ENCODE measurements at places on chromosomes 3 and 15.

DNA sequence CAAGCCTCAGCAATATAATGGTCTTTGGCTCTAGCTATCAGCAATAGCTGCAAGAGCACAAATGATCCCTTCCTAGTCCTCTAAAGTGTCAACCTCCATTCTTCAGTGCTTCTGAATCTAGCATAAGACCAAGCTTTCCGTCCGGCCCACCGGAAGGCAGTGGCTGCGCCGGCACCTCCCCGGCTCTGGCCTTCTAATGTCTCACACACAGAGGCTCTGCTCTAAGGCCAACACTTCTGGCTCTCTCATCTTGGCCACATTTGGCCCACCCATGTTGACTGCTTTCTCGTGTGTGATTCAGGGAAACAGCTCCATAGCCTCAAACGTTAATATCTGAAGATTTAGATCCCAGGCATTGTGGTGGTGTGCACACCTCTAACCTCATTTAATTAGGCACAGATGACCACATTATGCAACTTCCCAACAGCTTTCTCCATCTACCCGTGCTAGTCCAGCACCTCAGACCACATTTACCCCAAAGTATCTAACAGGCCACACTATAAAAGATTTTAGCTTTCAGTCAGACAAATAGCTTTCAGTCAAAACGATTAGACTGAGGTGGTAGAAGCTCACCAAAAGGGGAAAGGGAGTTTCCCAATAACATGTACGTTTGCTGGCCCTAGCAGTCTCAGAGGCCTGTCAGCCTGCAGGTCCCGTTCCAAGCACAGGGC is 19.3 kb downstream of the SLC51A start:
- no peak for DNase-seq

DNA sequence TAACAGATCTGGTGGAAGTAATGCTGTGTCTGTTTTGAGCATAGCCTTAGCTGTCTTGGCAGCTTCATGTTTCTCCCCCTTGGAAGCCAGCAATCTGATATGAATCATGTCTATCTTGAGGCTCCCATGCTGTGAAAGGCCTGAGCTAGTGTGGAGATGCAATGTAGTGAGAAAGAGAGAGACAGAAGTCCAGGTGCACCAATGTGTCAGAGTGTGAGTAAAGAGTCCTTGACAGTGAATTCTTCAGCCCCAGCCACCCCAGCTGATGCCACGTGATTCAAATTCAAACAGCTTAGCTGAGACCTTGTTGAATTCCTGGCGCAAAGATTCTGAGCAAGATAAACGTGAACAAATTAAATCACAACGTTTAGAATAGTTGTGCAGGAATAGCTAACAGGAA is 704.2 kb downstream of the EDEM1 start:
- no peak for DNase-seq

DNA sequence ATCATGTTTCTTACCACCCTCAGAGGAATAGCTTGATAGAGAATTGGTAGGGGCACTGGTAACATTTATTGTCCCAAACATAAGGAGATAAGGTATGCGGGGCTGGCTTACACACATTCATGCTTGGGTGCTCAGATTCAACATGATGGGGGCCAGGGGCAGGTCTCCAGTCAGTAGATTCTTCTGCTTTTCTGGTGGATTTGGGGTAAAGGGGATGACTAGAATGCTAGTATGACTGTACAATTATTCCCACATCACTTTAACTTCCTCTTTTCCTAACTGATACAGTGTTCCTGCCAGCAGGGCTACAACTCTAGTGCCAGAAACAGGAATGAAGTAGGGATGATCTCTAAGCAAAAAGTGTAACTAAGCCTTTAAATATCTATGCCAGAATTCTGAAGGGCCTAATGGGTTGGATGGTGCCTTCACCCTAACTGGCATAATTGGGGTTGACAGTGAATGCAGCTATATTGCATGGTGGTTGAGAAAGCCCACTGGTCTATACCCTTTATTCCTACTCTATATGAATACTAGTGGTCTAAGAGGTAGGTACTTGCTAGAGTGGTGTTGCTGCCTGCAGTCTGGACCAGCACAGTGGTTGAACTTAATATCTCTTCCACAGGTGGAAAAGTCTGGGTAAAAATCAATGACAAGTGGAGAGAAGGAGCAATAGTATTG is 117.4 kb downstream of the IL12A start:
- no peak for DNase-seq

- no peak for DNase-seq
Observed at GRCh38 chr3:120348065-120348990, 826 bp downstream of the LRRC58 start.

DNA sequence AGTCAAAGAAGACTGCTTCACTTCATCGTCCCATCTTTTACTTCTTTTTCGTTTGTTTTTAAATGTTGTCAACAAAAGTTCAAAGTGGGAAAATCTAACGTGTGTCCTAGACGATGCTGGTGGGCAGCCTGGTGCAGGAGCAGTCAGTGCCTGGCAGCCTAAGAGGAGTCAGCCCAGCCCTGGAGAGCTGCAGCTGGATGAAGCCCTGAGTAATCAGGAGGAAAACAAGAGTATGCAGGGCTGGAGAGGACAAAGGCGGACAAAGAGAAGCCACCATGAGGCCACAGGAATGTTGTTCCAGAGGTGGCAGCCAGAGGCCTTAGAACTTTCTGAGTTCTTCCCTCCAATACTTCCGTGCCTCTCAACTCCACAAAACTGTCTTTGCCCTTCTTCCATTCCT is 5.7 kb downstream of the ADAMTS17 start:
- DNase-seq, result no peak

GRCh38 chr3:123525433-123525832 is 59.4 kb downstream of the HACD2 start:
- no peak for DNase-seq

DNA sequence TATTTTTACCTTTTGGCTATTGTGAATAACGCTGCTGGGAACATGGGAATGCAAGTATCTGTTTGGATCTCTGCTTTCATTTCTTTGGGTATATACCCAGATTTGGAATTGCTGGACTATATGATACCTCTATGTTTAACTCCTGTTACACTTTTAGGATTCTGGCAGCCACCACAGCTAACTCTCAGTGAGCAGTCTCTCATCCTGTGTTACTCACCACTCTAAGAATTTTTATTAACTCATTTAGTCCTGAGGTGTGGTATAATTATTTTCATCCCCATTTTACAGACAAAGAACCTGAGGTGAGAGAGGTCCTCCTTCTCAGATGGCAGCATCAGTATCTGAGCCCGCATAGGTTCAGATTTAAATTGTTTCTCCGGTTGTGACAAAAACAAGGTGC is 1.1 kb downstream of the SPATA12 start:
- DNase-seq, result no peak

DNA sequence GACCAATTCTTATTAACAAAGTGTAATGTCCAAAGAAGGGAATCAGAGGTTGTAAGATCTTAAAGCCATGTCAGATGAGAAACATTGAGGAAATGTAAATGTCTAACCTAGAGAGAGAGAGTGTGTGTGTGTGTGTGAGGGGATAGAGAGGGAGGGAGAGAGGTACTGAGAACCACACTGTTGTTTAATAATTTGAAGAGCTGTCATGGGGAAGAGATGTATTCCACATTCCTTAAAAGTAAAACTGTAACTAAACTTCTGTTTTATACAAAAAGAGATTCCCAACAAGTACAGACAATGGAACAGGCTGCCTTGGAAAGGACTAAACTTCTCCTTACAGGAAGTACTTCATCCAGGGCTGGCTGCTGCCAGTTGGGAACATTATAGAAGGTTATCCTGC is 68.9 kb upstream of the BOC start:
- DNase-seq, result no peak

DNA sequence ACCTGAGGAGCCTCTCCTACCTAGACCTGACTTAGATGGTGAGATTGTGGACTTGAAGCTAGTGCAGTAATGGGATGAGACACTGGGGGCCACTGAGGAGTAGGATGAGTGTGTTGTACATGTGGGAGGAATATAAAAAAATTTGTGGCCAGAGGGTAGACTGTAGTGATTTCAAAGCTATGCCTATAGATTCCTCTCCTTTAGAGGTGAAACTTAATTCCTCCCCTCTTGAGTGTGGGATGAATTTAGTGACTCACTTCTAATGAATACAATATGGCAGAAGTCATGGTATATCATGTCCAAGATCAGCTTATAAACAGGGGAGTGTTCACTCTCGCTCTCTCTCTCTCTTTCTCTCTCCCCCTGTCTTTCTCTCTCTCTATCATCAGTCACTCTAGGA is 6.7 kb downstream of the ZNF860 start:
- no peak for DNase-seq

GRCh38 chr15:70240082-70240481 is 142.4 kb upstream of the TLE3 start:
- DNase-seq, result no peak

- no peak for DNase-seq
Observed at GRCh38 chr3:21526461-21526860, 224.5 kb downstream of the ZNF385D start.

GRCh38 chr3:11601446-11602238 is 42.1 kb downstream of the VGLL4 start:
- no peak for DNase-seq

- no peak for DNase-seq
Observed at GRCh38 chr3:133549565-133549964, 23.9 kb upstream of the CDV3 start.

GRCh38 chr15:26391567-26392194 is 381.2 kb downstream of the GABRB3 start:
- DNase-seq, result no peak

GRCh38 chr15:27133249-27133648 is 162.3 kb downstream of the GABRG3 start:
- DNase-seq, result no peak

DNA sequence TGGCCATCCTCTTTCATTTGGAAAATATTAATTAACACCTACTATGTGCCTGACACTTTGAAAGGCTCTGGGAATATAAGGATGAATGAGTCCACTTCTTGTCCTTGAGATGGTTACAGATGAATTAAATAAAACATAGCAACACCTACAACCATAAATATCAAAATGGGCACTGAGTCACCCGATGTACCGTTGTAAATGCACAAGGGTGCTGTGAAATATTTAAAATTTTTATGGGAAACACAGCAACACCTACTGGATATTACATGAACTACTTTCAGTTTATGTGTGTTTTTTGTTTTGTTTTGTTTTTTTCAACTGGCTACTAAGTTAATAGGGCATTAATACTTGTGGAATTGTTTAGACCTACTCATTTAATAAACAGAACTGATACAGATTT is 239.0 kb upstream of the NAALADL2 start:
- no peak for DNase-seq

DNA sequence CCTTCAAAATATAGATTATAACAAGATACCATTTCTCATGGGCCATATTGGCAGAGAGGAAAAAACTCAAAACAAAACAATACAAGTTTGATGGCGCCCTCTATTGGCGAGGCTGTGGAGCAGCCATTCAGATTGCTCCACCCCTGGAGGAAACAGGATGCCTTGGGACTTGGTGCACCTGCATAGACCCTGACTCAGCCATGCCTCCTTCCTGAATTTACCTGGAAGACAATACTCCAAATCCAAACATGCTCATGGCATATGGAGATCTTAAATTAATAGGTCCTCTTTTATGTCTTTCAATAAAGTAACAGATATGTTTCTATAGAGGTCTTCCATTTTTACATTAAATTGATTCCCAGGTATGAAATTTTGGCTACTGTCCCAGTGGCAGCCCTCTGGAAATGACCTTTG is 90.0 kb downstream of the APBA2 start:
- DNase-seq, result no peak

DNA sequence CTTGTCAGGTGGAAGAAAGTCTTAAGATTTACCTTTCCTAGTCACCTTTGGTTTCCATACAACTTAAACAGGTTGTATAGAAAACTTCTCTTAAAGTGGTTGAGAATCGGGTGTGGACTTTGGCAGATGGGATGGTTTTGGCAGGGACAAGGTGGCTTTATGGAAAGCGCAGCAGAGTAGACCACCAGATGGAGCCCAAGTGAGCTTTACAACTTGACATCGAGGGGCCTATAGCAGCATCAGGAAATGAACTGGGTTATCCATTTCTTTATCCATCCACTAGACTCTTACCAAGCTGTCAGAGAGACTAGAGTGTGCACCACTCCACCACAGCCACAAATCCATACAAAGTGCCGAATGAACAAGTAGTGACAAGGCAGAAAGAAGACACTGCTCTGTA is 85.3 kb upstream of the MBNL1 start:
- peak; percentile 0 for DNase-seq

- no peak for DNase-seq
Observed at GRCh38 chr3:5197022-5197421, 9.5 kb downstream of the EDEM1 start.

DNA sequence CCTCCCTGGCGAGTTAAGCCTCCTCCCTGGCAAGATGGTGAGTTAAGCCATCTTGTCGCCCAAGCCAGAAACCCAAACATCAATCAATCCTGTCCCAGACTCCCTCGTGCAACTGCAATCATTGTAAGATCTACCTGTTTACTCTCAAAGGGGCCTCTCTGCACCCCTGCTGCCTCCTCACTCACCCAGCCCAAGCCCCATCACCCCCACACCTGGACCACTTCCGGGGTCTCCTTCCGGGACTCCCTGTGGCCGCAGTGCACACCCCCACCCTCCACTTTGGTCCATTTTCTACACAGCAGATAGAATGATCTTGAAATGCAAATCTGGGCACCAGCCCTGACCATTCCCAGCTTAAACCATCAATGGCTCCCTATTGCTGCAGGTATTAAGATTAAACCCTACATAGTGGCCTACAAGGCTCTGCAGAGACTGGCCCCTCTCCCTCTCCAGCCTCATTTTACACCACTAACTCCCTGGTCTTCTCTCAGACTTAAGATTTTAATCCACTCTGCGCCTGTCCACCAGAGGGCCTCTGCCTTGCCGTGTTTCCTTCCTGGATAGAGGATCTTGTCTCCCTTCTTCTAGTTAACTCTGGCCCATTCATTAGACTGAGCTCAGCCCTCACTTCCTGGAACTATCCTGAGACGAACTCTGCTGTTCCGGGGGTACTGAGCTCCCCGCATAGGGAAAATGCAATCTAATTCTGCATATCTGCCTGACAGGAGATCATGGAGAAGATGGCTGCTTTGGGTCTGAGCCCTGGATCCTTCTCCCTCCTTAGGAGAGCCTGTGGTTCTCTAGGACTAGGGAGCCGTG is 41.9 kb upstream of the SLC6A1 start:
- DNase-seq, result no peak

DNA sequence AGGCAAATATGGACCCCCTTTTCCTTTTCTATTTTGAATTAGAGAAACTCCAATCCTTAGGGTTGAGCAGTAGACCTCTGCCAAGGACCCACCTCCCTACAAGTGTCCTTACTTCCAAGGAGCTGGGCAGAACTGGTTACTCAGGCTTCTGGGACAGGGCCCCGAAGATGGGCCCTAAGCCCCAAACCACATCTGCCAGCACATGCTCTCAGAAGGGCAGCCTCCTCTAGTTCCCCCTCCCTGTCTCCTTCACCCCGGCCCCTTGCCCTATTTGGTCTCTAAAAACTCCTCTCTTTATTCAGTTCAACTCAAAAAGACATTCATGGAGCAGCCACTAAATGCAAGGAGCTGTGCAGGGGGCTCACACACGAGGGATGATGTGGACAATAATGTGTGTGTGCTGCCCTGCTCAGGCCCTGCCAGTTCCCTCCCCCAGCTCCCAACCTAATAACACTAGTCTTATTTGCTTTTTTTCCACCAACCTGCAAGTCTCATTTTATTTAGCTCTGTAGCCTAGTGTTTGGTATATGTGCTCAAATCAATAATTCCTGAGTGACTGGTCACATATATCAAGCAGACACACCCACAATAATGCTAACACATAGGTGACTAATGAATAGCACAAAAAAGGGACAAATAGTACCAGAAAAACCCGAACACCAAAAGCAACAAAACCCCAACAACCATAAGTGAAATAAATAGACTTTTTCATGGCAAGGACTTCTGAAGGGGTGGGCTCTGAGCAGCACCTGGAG is 12.2 kb downstream of the ZDHHC3 start:
- DNase-seq, result no peak

GRCh38 chr3:58661836-58662420 is 4.6 kb downstream of the FAM3D start:
- no peak for DNase-seq
